Pancreas (tissue), 10 donors: ENCODE measurements at places on chromosomes 1 and 21.

DNA sequence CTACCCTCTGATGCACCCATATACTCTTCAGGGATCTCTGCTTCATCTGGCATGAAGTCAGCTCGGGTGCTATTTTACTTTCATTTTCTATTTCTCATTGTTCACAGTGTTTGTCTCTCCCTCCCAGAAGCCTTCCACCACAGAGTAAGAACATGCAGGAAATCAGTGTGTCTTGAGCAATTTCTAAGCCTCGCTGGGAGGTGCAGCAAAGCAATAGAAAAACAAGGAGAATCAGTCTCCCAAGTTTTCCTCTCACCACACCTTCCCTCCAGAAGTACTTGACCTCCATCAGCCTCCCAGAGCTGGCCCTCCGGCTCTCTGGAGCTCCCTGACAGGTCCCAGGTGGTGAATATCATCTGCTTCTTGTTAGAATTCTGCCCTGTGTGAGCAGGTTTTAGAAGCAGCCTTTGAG, 594.7 kb upstream of the CAMK1G start:
- no peaks in the 10 kb centered on the region for H3K4me1 ChIP-seq
- H3K27me3 ChIP-seq: no peaks in the 10 kb centered on the region
- H3K4me3 ChIP-seq: peak overlapping the region; percentile 3

GRCh38 chr21:46005081-46005480, 23.5 kb downstream of the COL6A1 start:
- H3K36me3 ChIP-seq: no peaks in the 10 kb centered on the region
- H3K27ac ChIP-seq: no peak overlapping the region
- H3K4me3 ChIP-seq: no peak overlapping the region
- no peaks in the 10 kb centered on the region for H3K27me3 ChIP-seq

DNA sequence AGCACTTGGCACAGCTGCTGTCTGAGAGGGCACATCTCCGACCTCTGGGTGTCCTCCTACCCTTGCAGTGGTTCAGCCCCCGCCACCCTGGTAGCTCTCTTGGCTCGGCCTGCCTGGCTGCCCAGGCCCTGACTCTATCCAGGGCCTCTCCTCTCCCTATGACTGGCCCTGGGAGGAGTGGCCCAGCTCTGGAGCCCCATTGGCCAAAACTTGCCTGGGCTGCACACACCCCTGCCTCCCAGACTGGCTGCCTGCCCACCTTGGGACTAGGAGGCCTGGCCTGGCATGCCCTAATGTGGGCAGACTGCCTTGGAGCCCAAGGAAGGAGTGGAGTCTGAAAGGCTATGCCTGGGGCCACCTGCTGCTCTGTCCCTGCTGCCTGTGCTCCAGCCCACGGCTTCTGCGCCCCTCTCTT, 33.6 kb downstream of the ACOT11 start:
- no peak overlapping the region for H3K4me3 ChIP-seq
- no peaks in the 10 kb centered on the region for H3K36me3 ChIP-seq
- H3K27ac ChIP-seq: peak overlapping the region; percentile 77
- DNase-seq: peak; percentile 100
- H3K4me1 ChIP-seq: peaks cover 6% of the 10 kb centered on the region

- no peaks in the 10 kb centered on the region for H3K27me3 ChIP-seq
- DNase-seq: no peak
- H3K4me1 ChIP-seq: no peaks in the 10 kb centered on the region
- H3K4me3 ChIP-seq: no peak overlapping the region
- no peak overlapping the region for H3K27ac ChIP-seq
- no peaks in the 10 kb centered on the region for H3K36me3 ChIP-seq
Measured at GRCh38 chr1:100390531-100390930, 38.2 kb downstream of the CDC14A start.

DNA sequence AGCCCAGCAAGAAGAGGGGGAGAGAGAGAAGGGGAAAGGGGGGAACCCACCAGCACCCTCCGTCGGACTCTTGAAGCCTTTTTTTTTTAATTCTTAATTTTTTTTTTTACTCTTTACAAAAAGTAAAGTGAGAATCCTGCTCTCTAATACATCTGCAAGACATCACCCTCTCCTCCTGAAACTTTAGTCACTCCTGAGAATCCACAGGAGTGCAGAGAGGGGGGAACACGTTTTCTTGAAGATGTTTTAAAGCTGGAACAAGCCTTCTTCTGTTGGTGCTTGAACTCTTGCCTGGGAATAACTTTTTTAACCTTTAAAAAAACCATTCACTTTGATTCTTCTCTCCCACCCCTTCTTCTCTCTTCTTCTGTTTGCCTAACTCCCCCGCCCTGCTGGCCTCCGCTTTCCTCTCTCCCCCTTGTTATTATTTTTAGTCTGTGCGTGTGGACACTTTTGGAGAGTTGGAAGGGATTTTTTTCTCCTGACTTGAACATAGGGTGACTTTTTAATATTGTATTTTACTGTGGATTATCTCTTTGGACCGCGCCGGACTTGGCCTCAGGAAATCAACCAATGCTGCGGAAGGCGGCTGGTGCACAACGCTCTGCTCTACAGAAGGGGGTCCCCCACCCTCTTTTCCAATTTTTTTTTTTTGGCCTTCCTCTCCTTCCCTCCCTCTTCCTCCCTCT, 383 bp upstream of the PRRX1 start:
- no peak for DNase-seq
- H3K36me3 ChIP-seq: no peaks in the 10 kb centered on the region
- H3K4me1 ChIP-seq: peaks cover 4% of the 10 kb centered on the region
- H3K27me3 ChIP-seq: no peaks in the 10 kb centered on the region
- H3K27ac ChIP-seq: peak overlapping the region; percentile 22

GRCh38 chr1:197838836-197839235, 63.6 kb upstream of the DENND1B start:
- no peaks in the 10 kb centered on the region for H3K36me3 ChIP-seq
- H3K4me1 ChIP-seq: no peaks in the 10 kb centered on the region
- H3K27me3 ChIP-seq: no peaks in the 10 kb centered on the region
- no peak for DNase-seq
- no peak overlapping the region for H3K4me3 ChIP-seq

GRCh38 chr1:178094739-178095645, 1.1 kb downstream of the RASAL2 start:
- H3K36me3 ChIP-seq: no peaks in the 10 kb centered on the region
- no peaks in the 10 kb centered on the region for H3K27me3 ChIP-seq
- peak overlapping the region; percentile 85 for H3K27ac ChIP-seq
- peak overlapping the region; percentile 99 for H3K4me3 ChIP-seq

DNA sequence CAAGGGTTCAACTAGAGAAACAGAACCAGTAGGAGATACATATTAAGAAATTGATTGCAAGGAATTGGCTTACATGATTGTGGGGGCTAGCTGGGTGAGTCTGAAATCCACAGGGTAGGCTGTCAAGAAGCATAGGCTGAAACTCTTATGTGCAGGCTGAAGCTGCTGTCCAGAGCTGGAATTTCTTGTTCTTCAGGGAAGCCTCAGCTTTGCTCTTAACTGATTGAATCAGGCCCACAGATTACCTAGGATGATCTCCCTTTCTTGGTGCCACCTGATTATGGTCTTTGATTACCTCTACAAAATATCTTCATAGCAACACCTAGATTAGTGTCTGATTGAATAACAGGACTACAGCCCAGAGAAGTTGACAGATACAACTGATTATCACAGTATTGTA, 22.5 kb upstream of the FRRS1 start:
- no peaks in the 10 kb centered on the region for H3K36me3 ChIP-seq
- H3K4me1 ChIP-seq: no peaks in the 10 kb centered on the region
- DNase-seq: no peak

- no peak overlapping the region for H3K27ac ChIP-seq
- H3K36me3 ChIP-seq: no peaks in the 10 kb centered on the region
- DNase-seq: no peak
Measured at GRCh38 chr1:225447650-225448089, 19.8 kb upstream of the LBR start.

DNA sequence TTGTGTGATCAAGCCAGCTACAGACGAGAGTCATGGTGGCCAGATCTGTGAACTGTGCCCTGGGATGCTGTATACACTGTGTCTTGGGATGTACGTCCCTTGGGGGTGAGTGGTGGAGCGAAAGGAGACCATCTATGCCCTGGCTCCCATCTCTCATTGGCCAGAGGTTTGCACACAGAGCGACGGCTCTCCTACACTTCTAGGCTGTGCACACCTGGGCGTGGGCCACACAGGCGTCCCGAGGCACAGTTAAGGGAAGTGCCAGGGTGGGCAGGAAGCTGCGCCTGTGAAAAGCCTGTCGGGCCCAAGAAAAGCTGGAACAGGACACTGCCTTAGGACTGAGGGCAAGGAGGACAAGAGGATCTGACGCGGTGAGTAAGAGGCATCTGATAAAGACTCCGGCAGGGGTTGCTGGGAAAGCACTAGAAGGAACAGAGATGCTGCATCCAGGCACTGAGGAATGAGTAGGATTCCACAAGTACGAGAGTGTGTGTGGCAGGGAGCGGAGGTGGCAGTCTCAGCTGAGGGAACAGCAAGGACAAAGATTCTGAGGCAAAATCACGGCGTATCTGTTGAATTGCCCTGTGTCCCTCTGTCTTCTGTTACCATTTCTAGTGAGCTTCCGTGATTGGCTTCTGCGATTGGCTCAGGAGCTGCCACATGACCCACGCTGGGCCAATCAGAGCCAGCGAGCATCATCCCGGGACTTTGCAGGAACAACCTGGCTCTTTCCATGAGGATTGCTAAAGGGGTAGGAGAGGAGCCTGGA, 67.9 kb upstream of the ZBTB40 start:
- no peak overlapping the region for H3K4me3 ChIP-seq
- H3K4me1 ChIP-seq: no peaks in the 10 kb centered on the region
- H3K36me3 ChIP-seq: no peaks in the 10 kb centered on the region

DNA sequence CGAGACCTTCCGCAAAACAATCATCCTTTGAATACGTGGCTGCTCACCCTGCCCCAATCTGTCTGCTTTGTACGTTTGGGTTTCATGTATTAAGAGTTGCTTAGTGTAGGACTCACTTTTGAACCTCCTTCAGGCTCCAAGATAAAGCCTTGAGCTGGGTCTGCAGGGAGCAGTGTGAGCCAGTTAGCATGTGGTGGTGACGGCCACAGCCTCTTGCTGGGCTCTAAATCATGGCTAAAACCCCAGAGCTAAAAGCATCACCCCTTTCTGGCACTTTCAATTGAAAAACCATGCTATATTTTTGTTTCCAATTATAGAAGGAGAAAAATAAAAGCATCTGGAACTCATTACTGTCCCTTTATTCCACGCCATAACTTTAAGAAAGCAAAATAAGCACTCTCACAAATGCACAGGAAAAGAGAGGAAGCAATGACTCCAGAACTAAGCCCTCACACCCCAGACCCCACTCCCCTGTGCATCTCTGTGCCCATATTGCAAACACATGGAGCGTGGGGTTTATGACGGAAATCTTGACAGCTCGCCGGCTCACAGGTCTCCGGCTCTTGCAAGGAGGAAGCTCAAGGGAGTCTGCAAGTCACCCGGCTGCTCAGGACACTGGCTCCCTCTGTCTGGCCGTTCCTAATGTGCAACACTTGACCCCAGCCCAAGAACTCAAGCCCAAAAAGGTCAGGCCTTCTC, 135.5 kb downstream of the MIS18A start:
- no peak overlapping the region for H3K4me3 ChIP-seq
- no peak for DNase-seq
- H3K4me1 ChIP-seq: no peaks in the 10 kb centered on the region
- H3K27me3 ChIP-seq: no peaks in the 10 kb centered on the region
- no peak overlapping the region for H3K27ac ChIP-seq
- H3K36me3 ChIP-seq: no peaks in the 10 kb centered on the region

GRCh38 chr21:44064852-44065403, 42.3 kb upstream of the PWP2 start:
- H3K27ac ChIP-seq: no peak overlapping the region
- no peaks in the 10 kb centered on the region for H3K4me1 ChIP-seq
- H3K4me3 ChIP-seq: no peak overlapping the region
- no peak for DNase-seq

DNA sequence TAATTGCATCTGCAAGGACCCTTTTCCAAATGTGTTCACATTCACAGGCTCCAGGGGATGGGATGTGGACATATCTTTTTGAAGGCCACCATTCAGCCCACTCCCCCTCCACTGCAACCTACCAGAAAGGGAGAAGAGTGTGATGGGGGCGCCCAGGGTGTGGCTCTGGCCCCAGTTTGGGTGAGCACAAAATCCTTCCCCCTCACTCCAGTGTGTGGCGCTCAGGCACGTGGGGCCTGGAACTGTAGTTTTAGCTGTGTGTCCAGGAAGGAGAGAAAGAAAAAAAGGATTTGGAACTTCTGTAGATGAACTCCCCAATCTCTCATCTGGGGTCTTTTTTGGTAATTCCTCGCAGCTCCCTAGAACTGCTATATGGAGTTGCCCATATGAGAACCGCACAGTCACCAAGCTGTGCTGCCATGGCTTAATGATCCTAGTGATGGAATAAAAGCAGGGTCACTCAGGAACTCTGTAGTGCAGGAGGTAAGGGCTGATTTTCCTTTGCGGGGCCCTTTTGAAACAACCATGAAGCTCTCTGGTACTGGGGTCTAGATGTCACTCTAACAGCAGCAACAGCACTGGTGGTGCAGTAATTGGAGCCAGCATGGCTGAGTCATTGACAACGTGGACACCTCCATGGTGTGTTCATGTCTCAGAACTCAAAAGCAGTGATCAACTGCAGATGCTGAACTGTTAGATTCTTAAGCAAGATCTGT, 17.0 kb downstream of the AGT start:
- no peaks in the 10 kb centered on the region for H3K27me3 ChIP-seq
- H3K36me3 ChIP-seq: peaks cover 5% of the 10 kb centered on the region
- H3K4me1 ChIP-seq: no peaks in the 10 kb centered on the region
- H3K27ac ChIP-seq: no peak overlapping the region
- no peak overlapping the region for H3K4me3 ChIP-seq
- DNase-seq: no peak

DNA sequence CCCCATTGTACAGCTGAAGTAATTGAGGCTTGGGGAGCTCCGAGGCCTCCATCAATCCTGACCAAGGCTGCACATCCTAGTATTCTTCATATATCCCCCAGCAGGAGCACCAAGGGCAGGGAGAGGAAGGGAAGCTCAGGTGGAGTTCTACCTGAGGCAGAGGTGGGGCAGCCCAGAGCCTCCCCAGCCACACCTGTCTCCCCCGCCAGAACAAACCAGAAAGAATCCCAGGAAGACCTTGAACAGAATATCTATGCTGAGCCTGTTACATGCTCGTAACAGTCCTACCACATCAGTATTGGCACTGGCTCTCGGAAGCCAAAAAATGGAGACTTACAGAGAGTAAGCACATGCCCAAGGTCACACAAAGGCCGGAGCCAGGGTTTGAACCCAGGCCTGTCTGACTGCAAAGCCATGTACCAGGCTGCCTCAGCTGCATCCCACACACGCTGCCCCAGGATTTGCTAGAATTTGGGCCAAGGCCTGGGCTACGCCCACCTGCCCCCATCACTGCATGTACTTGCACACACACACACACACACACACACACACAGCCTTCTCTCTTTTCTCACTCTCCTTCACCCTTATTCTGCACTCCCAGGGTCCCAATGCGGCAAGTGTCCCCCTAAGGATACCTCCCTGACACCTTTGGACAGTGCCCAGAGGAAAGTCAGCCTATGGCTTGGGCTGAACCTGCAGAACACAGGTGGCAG, 4.5 kb downstream of the E2F2 start:
- H3K4me3 ChIP-seq: no peak overlapping the region
- no peaks in the 10 kb centered on the region for H3K36me3 ChIP-seq
- H3K4me1 ChIP-seq: peaks cover 7% of the 10 kb centered on the region
- DNase-seq: no peak
- H3K27ac ChIP-seq: no peak overlapping the region
- H3K27me3 ChIP-seq: no peaks in the 10 kb centered on the region

GRCh38 chr1:185731446-185731845, 2.7 kb upstream of the HMCN1 start:
- H3K4me1 ChIP-seq: no peaks in the 10 kb centered on the region
- H3K27me3 ChIP-seq: no peaks in the 10 kb centered on the region
- H3K4me3 ChIP-seq: no peak overlapping the region
- no peaks in the 10 kb centered on the region for H3K36me3 ChIP-seq

- no peaks in the 10 kb centered on the region for H3K36me3 ChIP-seq
- H3K27me3 ChIP-seq: no peaks in the 10 kb centered on the region
- DNase-seq: no peak
- H3K4me1 ChIP-seq: no peaks in the 10 kb centered on the region
Measured at GRCh38 chr21:43652616-43653015, 6.7 kb downstream of the HSF2BP start.
